ENCODE measurements at places on chromosomes 1 and 21.

GRCh38 chr1:179167418-179167777 is 62.1 kb downstream of the ABL2 start:
- no peak for DNase-seq

DNA sequence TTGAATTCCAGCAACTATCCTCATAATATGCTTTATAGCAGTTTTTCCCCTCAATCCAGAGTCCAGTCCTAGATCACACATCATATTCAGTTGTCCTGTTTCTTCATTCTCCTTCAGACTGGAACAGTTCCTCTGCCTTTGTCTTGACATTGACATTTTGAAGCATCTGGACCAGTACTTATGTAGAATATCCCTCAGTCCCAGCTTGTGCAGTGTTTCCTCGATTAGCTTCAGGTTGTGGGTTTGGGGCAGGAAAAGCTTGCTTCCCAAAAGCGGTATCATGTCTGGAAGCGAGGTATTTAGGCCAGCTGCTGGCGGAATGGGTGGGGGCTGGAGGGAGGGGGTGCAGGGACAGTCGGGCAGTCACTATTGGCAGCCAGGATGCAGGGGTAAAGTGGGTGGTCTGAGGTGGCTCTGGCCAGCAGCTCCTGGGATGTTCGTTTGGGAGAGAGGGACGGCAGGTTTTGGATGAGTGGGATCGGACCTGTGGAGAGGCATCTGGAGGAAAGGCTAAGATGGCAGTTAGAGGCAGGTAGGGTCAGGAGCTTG is 6.5 kb downstream of the THEMIS2 start:
- no peak for DNase-seq

GRCh38 chr1:44040418-44040817 is 9.2 kb upstream of the SLC6A9 start:
- DNase-seq: no peak

DNA sequence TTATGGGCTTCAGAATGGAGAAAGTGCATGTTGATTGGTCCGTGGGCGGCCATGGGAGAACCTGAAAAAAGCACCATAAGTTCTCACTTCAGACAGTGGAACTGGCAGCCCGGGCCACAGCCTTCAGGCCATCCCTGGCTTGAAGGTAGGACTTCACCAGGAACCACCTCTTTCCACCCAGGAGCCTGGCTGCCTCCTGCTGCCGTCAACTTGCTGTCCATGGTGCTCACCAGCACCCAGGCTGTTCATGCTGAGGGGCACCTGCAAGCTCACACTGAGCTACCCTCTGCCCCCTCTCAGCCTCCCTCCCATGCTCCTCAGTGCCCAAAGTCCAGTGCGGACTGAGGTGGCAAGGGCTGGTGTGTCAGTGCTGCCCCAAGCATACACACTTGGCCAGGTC is 12.9 kb upstream of the FNBP1L start:
- no peak for DNase-seq

DNA sequence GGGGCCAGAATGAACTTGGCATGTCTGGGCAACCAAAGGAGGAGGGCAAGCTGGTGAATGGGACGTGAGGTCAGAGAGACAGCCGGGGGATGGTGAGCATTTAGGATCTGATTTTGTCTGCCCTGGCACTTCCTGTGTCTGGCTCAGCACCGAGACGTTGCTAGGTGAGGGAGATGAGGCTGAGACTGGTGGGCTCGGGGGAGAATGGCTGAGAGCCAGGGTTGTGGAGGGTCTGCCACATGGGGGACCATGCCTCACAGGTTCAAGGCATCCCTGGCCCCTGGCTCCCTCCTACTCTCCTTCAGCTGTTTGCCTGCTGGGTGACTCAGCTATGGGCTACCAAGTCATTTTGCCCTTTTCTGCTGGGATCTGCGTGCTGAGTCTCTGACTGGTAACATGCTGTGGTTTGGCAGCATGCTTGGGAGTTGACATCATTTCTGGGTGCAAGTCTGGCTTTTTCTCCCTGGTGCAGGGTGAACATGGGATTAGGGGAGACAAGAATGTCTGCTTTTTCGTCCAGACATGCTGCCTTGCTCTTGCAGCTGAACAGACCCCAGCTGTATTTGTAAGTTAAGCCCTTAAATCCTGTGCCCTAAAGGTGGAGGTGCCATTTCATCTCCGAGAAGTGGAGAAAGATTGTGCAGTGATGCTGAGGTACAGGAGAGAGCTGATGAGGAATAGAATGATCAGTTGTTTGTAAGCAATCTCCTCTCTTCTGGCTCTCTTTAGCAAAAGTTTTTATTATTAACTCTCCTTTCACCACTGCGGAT is 17.6 kb downstream of the GALNT2 start:
- DNase-seq: no peak

Measured in CD4-positive, alpha-beta T cell treated with Interleukin-6 at 100 ng/mL for 8 hours (primary cell).